Stimulated activated CD4-positive, alpha-beta T cell treated with anti-CD3 and anti-CD28 coated beads, TNF-alpha, amount 100 ng/mL, for 4 hours (primary cell): ENCODE measurements at places on chromosomes 1 and 21.

GRCh38 chr1:63143482-63143881 lies 178.9 kb upstream of the FOXD3 start:
- DNase-seq: no peak

- DNase-seq: no peak
Measured at GRCh38 chr1:163706915-163707314, 385.2 kb downstream of the NUF2 start.

GRCh38 chr1:116390195-116390594 lies 17.2 kb downstream of the ATP1A1 start:
- DNase-seq: peak; percentile 17

GRCh38 chr1:229278120-229278741 lies 7.3 kb downstream of the RAB4A start:
- DNase-seq: no peak

- no peak for DNase-seq
Measured at GRCh38 chr1:116386042-116386441, 13.0 kb downstream of the ATP1A1 start.

GRCh38 chr1:196680107-196680506 lies 28.3 kb downstream of the CFH start:
- DNase-seq: no peak

DNA sequence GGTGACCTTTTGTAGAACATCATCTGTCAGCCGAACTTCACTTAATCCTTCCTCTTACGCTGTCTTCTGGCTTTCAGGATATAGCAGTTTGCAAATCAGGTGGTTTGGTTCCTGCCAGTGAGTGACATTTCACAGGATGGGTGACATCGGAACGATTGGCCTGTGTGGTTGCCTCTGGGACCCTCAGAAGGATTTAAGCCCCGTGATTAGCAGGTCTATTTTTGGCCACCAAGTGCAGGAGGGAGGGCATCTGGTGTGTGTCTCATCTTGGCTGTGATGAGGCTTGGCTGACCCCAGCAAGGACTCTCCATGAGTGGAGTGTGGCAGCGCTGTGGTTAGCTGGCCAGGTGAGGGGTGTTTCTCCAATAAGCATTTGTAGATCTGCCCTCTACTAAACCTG lies 407.6 kb upstream of the VAMP3 start:
- DNase-seq: no peak

GRCh38 chr21:14814991-14815390 lies 249.8 kb downstream of the NRIP1 start:
- no peak for DNase-seq

DNA sequence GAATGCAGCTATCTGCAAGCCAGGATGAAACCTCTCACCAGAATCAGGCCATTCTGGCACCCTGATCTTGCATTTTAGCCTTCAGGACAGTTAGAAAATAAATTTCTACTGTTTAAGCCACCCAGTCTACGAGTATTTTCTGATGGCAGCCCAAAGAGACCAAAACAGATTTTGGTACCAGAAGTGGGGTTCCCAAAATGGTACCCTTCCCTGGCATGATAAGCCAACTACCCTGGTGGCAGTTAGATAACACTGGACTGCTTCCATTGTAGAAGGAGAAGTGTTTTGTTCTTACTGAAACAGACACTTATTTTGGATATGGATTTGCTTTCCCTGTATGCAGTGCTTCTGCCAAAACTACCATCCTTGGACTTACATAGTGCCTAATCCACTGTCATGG lies 115.0 kb downstream of the CSMD2 start:
- DNase-seq: no peak

- no peak for DNase-seq
Measured at GRCh38 chr1:197783510-197783948, 8.2 kb upstream of the DENND1B start.

GRCh38 chr1:93078638-93078985 lies 471 bp upstream of the MTF2 start:
- no peak for DNase-seq

DNA sequence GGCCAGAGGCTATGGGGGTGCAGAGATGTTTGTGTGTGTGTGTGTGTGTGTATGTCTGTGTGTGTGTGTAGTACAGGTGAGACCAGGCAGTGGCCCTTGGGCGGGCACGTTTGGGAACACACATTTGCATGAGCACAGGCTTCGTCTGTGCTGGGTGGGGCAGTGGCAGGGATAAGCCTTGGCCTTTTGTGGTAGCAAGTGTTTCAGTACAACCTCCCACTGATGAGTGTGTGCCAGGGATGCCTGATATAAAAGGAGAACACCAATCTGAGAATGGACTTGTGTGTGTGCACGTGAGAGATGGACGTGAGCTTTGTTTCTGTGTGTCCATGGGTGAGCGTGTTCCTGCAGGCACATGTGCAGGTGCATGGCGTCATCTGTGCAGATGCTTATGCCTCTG lies 3.0 kb downstream of the NTRK1 start:
- DNase-seq: no peak

DNA sequence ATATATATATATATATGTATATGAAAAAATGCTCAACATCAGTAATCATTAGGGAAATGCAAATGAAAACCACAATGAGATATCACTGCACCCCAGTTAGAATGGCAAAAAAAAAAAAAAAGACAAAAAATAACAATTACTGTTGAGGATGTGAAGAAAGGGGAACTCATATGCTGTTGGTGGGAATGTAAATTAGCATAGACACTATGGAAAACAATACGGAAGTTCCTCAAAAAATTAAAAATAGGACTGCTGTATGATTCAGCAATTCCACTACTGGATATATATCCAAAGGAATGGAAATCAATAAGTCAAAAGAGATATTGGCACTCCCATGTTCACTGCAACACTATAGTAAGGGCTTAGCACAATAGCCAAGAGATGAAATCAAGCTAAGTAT lies 41.5 kb upstream of the CTBS start:
- DNase-seq: no peak

- no peak for DNase-seq
Measured at GRCh38 chr1:119027759-119028158, 39.6 kb upstream of the TBX15 start.

DNA sequence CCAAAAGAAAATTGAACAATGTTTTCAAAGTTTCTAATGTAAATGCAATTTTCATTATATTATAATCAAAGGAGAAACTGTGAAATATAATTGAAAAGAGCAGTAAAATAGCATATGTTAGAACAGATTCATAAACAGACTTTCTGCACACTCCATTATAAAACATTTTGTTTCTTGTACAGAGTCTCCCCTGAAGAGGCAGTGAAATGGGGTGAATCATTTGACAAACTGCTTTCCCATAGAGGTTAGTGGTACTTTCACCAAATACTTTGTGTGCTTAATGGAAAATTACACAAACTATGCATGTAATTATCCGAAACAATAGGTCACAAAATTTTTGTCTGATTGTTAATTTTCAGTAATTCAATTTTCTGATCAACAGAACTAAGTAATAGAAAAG lies 1.9 kb downstream of the RGS18 start:
- DNase-seq: no peak

DNA sequence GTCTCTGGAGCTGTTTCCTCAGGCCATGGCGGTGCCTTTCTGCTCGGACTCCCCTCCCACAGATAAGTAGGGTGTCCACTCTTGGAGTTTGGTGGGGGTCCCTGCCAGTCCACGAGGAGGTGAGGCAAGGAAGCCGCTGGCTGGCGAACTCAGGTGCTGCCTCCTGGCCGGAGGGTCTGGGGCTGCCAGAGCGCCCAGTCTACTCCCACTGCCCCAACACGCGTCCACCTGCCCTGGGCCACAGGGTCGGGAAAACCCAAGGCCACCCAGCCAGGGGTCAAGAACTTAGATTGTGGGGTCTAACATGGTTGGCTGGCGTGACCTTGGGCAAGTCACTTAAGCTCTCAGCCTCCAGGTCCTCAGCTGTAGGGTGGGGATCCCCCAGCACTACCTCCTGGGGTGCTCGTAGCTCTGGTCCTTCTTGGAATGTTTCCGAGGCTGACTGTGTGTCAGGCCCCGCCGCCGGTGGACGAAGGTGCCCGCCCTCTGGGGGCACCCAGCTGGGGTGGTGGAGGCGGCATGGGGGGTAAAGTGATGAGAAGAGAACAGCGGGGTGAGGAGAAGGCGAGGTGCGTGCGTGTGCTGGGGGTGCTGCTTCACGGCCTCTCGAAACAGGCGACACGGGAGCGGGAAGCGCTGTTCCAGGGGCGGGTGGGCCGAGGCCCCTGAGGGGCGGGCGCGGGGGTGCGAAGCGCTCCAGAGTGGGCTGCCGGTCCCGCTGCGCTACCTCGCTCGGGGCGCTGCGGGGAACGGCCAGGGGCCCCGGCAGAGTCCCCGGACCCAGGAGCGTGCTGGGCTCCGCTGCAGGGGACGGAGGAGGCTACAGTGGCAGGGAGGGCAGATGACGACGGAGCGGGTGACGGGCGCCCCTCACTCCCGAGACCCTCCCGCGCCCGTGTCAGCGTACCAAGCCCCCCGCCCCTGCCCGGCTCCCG lies 1.2 kb downstream of the SH2D5 start:
- no peak for DNase-seq

GRCh38 chr1:54581621-54582035 lies 33.6 kb downstream of the ACOT11 start:
- DNase-seq: no peak

GRCh38 chr1:201298396-201299381 lies 15.4 kb downstream of the PKP1 start:
- DNase-seq: no peak

GRCh38 chr21:46264690-46265144 lies 20.7 kb downstream of the MCM3AP start:
- no peak for DNase-seq

GRCh38 chr1:116664978-116665371 lies 2.6 kb downstream of the IGSF3 start:
- DNase-seq: no peak

DNA sequence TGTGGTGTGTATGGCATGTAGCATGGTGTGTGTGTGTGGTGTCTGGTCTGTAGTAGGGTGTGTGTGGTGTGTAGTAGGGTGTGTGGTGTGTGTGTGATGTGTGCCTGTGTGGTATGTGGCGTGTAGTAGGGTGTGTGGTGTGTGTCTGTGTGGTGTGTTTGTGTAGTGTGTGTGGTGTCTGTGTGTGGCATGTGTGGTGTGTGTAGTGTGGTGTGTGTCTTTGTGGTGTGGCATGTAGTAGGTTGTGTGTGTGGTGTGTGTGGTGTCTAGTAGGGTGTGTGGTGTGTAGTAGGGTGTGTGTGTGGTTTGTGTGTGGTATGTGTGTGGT lies 85.5 kb downstream of the SYT2 start:
- DNase-seq: no peak

GRCh38 chr1:76891931-76892622 lies 24.8 kb downstream of the ST6GALNAC5 start:
- DNase-seq: no peak

- peak; percentile 51 for DNase-seq
Measured at GRCh38 chr1:221839782-221840395, 98.0 kb upstream of the DUSP10 start.

GRCh38 chr1:36882536-36883285 lies 151.6 kb downstream of the GRIK3 start:
- no peak for DNase-seq

GRCh38 chr1:248890549-248891498 lies 15.2 kb upstream of the PGBD2 start:
- no peak for DNase-seq

DNA sequence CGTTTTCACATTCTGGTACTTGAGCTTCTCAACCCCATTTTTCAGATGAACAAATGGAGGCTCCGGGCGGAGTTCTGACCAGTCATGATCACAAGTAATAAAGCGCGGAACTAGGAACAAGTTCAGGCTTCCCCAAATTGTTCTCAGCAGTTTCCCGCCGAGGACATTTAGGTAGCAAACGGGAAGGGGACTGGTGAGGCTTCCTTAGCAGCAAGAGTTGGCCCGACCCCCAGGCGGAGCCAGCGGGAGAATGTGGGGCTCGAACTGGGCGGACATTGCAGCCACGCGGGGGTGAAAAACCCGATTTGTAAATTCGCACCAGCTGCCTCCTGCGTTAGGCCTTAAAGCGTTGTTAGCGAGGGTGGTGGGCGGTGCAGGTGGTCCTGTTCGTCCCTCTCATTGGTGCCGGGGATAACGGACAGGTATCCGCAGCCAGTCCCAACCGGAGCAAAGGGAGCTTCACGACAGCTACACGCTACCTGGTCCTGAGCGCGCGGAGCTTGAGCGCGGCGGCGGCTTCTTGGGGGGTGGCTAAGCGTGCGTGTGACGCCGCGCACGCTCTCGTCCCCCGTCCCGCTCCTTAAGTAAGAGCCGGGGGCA lies 15.3 kb downstream of the SEMA6C start:
- peak; percentile 68 for DNase-seq

DNA sequence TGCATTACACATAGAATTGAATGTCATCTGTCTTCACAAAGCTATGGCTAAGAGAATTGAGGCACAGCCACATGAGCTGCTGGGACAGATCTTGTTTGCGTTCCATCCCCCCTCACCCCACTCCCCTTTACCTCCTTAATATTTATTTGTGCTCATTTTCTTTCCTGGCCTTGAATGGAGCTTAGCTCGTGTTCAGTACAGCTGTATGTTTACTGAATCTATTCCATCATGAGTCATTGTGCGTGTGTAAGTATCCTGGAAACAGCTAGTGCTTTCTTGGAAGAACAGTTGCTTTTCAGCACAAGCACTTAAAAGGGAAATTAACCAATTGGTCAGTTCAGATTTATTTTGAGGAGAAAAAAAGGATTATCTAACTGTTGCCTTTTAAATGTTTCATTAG lies 14.7 kb downstream of the PROX1 start:
- no peak for DNase-seq

- DNase-seq: no peak
Measured at GRCh38 chr21:14838400-14838799, 226.4 kb downstream of the NRIP1 start.
